ENCODE measurements at places on chromosomes 13 and 19. TPM values are rescaled to one million over a fixed set of nuclear protein-coding genes. Genes with fewer than 3 reads are reported as not detected.

- no peak for DNase-seq
These were observed 1.2 kb upstream of the HIF3A start for GRCh38 chr19:46295401-46296201.

DNA sequence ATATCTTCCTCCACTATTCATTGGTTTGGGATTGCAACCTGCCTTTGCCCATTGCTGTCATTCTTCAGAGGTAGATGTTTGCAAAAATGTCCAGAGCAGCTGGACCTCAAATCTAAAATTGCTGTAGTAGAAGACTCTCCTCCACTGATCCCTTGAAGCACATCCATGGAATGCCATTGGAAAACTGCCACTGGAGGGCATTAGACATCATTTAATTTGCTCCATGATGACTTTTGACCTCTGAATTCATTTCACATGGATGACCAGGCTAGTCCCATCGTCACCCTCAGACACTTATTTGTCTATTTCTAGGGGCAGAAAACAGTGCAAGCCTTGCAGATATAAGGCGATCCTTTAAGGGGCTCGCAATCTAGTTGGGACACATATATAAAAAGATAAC lies 33.9 kb upstream of the FLT1 start:
- no peak for DNase-seq

Gene ATXN8OS
- not detected for total RNA-seq

DNA sequence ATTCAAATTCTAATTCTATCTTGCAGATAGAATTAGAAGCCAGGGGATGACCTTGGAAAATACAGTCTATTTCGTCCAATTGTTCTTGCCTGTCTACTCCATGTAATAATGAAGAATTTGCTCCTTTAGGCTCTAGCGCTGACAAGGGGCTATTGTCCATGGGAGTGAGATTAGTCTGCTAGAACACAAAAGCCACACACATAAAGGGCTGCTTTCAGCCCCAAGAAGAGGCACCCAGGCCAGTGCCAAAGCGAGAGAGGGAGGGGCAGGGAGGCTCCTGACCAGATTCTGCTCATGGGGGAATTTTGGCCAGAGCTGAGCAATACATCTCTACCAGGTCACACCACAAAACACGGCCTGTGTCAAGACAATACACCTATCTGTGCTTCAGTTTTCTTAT lies 1306.9 kb downstream of the UQCRFS1 start:
- no peak for DNase-seq

DNA sequence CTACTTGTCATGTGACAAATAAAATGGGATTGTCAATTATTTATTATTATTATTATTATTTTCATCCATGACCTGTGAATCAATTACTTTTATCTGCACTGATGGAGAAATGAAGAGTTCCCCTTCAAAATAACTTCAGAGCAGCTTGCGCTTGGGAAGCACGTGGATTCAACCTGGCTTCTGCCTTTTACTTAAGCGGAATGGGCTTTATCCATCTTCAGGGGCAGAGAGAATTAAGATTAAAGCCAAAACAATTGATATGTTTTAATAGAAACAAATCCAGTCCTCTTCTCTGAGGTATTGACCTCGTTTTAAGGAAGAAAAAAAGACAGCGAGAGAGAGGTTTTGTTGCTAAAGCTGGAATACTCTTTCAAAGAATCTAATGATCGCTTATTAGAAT lies 876 bp downstream of the SACS start:
- DNase-seq, result no peak

Gene ATP1A3
- total RNA-seq, result 1.4 TPM

DNA sequence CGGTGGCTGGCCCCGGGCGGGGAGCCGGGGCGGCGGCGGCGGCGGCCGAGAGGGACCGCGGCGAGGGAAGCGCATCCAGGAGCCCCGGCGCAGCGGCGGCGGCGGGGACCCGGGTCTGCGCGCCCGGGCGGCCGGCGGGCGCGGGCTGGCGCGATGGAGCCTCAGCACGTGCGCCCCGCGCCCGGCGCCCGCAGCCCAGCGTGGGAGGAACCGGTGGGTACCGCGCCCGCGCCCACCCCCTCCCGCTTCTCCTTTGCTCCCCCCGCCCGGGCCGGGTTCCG lies 7.8 kb upstream of the DGKH start:
- no peak for DNase-seq

Gene PRODH2
- not detected for total RNA-seq

DNA sequence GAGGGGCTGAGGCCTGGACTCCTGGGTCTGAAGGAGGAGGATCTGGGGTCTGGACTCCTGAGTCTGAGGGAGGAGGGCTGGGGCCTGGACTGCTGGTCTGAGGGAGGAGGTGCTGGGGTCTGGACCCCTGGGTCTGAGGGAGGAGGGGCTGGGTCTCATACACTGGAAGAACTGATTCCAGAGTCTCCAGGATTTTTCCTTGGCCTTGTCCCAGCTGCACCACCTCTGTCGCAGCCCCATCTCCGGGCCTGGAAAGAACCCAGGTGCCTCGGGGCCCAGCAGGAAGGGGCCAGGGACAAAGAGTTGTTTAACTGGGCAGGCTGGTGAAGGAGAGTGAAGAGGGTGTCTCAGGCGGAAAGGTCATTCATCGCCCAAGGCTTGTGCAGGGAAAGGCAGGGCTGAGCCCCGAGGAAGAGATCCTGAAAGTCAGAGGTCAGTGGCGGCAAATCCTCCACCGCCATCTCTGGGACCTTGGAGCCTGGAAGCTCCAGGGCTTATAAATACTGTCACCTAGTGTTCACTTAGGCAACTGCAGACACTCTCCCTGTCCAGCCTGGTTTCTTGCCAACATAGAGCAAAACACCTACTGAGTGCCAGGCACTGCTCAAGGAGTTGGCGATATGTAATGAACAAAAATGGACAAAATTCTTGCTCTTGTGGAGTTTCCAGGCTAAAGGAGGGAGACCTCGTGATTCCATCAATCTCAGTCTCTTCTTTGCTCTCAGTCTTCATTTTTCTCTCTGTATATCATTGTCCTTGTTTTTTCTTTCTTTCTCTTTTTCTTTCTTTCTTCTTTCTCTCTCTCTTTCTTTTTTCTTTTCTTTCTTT lies 4.4 kb upstream of the KCNN4 start:
- DNase-seq, result no peak

- no peak for DNase-seq
These were observed 275.6 kb downstream of the KLF5 start for GRCh38 chr13:73334445-73334844.

DNA sequence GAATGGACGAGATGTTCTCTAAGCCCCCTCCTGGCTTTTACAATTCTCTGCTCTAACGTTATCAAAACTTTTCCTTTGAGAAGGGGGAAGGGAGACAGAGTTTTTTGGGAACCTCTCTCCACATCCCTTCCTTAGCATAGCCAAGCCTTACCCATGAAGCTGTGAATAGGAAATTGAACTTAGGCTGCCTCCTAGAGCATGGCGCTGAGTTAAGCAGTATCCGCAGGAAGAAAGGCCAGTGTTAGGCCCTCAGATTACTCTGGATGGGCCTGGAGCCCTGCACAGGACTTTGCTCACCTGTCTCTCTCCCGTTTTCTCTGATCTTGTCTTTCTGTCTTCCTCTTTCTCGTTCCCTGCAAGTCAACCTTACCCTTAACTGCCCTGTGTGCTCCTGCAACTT lies 39.6 kb downstream of the CYP2B6 start:
- DNase-seq, result no peak

GRCh38 chr13:60148918-60149317 lies 14.8 kb downstream of the DIAPH3 start:
- no peak for DNase-seq

DNA sequence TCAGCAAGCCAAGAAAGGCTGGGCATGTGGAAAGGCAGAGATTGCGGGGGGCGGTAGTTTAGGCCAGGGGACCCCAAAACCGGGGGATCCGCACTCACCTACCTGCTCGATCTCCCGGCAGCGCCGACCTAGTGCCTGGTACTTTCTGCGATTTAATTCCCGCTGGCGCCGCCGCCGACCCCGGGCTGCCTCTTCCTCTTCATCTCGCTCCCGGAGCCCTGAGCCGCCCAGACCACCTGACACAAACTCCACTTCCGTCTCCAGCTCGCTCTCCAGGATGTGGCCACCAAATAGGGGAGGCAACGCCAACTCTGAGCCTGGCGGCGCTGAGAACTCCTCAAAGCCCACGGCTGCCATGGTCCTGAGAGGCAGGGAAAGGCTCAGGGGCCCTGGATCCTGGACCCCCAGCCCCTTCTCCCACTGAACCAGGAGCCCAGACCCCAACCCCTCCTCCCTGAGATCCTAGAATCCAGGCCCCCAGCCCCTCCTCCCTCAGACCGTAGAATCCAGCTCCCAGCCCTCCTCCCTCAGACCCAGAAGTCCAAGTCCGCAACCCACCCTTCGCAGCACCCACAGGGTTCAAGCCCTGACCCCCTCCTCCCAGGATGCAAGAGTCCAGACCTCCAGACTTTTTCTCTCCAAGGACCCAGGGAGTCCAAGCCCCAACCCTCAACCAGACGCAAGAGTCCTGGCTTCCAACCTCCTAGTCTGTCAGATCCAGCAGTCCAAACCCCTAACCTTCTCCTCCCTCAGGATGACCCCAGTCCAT lies 933 bp downstream of the TFPT start:
- DNase-seq, result no peak

Gene CGB8
- total RNA-seq, result not detected

- DNase-seq, result no peak
These were observed 554.1 kb downstream of the KCTD12 start for GRCh38 chr13:76331943-76332712.

Data from activated B cell treated with CpG ODN at 0.5 μM for 24 hours (primary cell).